Amniotic stem cell (primary cell): ENCODE measurements at places on chromosomes 11 and 22.
A peak's percentile ranks its signal among the peaks of the same experiment; 100 is the strongest.

GRCh38 chr11:93737904-93738612 lies 3.2 kb downstream of the TAF1D start:
- no peak for DNase-seq

DNA sequence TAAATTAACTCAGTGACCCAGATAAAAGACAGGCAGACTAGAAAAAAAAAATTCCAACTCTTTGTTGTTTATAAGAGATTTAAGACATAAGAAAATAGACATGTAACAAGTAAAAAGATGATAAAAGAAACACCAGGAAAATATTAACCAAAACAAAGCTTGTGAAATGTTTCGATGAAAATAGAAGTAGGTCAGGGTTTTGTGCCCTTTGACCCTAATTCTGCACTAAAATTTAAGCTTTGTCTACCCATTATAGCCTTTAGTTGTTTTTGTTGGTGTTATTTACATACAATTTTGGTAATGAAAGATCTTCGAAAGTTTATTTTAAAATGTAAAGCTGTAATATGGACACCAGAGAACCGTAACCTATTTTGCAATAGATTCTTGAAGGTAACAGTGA lies 75.7 kb downstream of the LRRC4C start:
- no peak for DNase-seq

GRCh38 chr11:83827940-83828554 lies 541.9 kb upstream of the CCDC90B start:
- DNase-seq, result peak; percentile 12

GRCh38 chr11:27820249-27820648 lies 120.0 kb upstream of the BDNF start:
- DNase-seq, result no peak
